T47D (cell line): ENCODE measurements at places on chromosomes 13 and 19.

- no peak for DNase-seq
Measured at GRCh38 chr19:4371247-4372164, 28.1 kb downstream of the MPND start.

DNA sequence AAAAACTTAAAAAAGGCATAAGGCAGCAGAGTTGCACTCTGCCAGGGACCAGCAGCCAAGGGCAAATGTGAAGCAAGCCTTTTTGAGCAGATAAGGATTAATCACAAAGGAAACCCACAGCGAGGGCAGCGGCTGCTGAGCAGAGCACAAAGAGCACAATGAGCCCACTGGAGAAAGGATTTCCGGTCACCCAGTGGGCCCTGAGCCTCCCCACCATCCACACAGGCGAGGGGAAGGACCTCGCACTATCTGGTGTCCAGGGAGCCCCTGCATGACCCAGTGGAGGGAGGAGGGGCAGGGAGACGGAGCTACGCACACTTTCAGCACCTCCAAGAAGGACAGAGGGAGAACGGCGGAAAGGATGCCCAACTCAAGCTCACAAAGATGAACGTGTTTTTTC lies 40.0 kb downstream of the COL4A1 start:
- DNase-seq, result no peak

GRCh38 chr19:18002347-18002850 lies 5.6 kb upstream of the ARRDC2 start:
- no peak for DNase-seq

DNA sequence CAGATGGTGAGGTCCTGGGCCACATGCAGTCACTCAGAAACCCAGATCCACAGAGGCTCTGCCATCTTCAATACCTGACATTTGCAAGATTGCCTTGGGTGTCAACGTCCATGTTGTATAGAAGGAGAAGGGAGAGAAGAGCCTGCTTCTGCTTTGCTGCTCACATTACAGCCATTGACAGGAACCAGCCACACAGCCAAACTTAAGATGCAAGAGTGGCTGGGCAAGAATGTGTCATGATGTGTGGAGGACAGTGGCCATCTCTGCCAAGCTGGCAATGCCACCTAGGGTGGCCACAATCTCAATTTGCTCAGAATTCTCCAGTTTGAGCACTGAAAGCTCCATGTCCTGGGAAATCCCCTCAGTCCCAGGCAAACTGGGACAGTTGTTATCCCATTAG lies 25.9 kb upstream of the SERPINE3 start:
- DNase-seq, result no peak

- DNase-seq, result no peak
Measured at GRCh38 chr13:82356667-82357410, 1525.4 kb downstream of the SLITRK1 start.

DNA sequence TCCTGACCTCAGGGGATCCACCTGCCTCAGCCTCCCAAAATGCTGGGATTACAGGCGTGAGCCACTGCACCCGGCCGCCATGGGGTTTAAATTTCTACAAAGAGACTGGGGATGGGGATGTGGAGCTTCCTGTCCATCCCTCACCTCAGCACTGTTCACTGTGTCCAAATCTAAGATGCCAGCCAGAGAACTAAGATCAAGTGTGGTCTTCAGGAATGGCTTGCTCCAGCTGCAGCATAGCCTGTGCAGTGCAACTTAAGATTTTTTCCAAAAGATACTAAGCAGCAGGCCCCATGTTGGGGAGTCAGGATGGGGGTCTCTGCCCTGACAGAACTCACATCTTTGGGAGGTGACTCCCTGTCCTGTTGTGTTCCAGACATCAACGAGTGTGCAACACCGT lies 9.3 kb downstream of the ADGRE5 start:
- no peak for DNase-seq

DNA sequence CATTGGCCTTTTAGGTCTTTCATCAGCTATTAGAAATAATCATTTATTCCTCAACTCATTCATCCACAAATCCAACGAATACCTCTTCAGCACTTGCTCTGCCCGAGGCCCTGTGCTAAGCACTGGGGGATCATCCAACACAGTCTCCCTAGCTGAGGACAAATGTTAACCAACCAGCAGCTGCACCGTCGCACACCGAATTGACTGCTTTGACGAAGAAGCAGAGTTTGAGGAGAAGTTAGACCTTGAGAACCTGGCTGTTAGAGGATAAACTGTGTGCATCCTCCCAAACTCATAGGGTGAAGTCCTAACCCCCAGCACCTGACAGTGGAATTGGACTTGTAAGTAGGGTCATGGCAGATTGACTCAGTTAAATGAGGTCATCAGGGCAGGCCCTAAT lies 170.9 kb downstream of the USP12 start:
- no peak for DNase-seq

DNA sequence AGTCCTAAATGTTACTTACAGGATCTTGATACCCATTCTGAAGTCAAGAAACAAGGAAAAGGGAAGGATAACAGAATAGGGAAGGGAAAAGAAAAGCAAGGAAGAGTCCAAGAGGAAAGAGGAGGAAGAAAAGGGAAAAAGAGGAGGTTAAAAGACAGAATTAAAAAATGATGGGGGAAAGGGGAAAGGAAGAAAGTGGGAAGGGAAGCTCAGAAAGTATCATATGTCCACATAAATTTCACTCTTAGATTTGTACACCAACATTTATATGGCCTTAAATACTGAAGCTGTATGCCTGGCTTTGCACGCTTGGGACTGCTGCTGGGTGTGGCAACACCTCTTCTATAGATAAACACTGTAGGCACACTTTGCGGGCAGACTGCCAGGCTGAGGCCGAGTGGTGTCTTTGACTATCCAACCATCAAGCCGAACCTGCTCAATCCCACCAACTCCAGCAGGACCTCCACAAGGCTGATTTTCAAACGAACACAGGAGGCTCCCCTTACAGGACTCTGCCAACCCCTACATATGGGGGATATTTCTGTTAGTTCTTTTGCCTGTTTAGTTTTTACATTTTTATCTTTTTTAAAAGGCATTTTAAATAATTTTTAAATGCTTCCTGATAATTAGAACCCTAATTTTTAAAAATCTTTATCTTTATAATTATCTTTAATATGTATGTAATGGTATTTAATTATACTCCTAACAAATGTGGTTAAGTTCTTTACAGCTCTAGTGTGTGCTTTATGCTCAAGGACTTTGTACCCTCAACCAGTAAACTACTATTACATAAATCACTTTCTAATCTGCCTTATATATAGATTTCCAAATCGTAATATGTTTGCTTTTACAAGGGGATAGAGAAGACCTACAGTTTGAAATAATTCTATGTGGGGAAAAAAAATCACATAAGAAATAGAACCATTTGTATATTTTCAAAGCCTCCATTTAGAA lies 154.2 kb downstream of the DIAPH3 start:
- no peak for DNase-seq

GRCh38 chr13:98976338-98976737 lies 1.5 kb downstream of the DOCK9 start:
- DNase-seq, result no peak

- no peak for DNase-seq
Measured at GRCh38 chr13:112895521-112896465, 73.2 kb upstream of the MCF2L start.

DNA sequence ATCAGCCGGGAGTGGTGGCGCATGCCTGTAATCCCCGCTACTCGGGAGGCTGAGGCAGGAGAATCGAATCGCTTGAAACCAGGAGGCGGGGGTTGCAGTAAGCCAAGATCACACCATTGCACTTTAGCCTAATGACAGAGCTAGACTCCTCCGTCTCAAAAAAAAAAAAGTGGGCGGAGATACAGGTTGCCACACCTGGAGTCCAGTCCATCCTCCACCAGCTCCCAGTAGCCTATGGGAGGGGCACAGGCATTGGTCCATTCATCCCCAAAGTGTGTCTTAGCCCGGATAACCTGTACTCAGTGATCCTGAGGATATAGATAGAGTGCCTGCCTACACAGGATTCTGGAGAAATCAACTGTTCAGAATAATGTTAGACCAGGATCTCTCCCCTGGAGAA lies 3.4 kb upstream of the DOT1L start:
- no peak for DNase-seq

GRCh38 chr13:112358156-112358555 lies 18.0 kb upstream of the SPACA7 start:
- no peak for DNase-seq

- DNase-seq, result no peak
Measured at GRCh38 chr13:99390601-99391000, 83.4 kb upstream of the GPR183 start.

GRCh38 chr13:41590122-41590521 lies 132.8 kb downstream of the RGCC start:
- no peak for DNase-seq

GRCh38 chr13:100089465-100090032 lies 656 bp downstream of the PCCA start:
- DNase-seq, result peak; percentile 64

- DNase-seq, result no peak
Measured at GRCh38 chr19:46927106-46927505, 66.3 kb downstream of the ARHGAP35 start.

- DNase-seq, result peak; percentile 67
Measured at GRCh38 chr19:1945899-1946298, 4.9 kb downstream of the CSNK1G2 start.

DNA sequence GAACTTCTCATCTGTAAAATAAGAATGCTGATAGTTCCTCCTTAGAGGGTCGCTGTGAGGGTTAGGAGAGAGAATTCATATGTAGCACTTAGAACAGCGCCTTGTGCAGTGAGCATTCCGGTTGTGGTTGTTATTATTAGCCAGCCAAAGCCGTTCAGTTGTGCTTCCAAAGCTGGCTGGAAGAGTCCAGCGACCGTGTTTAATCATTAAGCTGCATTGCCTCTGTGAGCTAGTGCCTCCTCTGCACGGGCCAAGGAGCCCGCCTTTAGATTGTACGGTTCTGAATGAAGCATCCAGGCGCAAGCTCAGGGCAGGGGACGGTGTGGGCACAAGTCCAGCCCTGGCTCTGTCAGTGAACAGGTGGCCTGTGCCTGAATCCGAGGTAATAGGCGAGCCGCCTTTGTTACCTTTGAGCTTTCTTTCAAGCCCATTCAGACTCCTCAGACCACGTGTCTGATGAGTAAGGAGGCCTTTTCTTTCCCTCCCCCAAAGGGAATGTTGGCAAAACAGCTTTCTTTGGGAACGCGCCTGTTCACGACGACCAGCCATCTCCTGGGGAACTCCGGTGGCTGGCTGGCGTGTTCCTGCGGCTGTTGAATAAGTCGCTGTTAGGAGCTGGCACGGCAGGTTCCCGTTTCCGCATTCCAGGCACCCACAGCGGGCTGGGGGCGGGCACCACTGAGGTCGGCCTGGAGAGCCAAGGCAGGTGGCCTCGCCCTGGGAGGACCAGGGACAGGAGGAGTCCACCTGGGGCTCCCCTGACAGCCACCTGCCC lies 25.1 kb downstream of the SIPA1L3 start:
- peak; percentile 95 for DNase-seq

GRCh38 chr13:94659598-94659946 lies 52.8 kb downstream of the SOX21 start:
- DNase-seq, result no peak

GRCh38 chr13:94395860-94396259 lies 83.6 kb downstream of the DCT start:
- DNase-seq, result no peak

DNA sequence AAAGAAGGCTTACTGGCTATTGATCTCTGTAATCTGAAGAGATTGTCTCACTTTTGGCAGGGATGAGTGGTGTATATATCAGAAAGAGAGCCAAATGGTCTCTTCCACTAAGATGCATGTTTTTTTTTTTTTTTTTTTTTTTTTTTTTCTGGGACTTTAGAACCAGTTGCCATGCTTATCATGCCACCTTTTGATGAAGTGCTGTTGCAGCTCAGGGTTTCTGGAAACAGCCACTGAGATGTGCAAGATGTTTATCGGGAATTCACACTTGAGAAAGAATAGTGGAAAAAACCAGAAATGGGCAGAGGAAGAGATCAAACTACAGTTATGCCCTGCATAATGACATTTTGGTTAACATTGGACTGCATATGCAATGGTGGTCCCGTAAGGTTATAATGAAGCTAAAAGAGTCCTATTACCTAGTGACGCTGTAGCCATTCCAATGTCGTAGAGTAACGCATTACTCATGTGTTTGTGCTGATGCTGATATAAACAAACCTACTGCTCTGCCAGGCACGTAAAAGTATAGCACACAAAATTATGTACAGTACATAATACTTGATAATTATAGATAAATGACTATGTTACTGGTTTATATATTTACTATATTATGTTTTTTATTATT lies 121.0 kb downstream of the KLF5 start:
- no peak for DNase-seq

- DNase-seq, result no peak
Measured at GRCh38 chr13:27252467-27252866, 1.1 kb downstream of the RPL21 start.

- no peak for DNase-seq
Measured at GRCh38 chr13:39957868-39958677, 302.6 kb downstream of the COG6 start.

DNA sequence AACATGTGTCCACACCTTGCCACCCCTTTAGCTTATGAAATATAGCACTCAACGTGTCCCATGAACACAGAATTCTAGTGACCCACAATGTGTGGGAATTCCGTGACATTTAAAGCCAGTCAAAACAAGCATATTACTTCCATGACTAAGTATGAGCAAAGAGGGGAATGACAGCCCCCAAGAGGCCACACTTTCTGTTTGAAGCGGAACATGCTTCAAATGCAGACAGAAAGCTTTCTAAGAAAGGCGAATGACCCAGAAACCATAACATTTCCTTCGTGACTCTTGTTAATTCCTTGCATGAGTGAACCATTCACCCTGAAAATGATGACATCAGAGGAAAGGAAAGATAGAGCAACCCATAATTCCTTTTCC lies 122.0 kb upstream of the FNDC3A start:
- DNase-seq, result no peak

DNA sequence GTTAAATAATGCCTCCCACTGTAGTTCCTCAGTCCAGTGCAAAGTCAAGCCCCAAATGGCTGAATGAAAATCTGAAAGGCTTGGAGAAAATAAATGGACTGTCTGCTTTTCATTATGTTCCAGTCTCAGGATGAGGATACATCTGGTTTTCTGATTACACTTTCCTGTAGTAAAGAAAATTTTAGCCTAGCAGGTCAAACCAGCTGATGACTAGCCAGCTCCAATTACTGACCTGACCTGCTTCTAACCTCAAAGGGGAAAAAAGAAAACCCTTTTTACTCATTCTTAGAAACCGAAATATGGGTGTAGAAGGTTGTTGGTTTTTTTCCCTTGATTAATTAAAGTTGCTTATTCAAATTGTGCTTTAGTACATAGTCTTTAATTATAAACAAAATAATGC lies 418.4 kb downstream of the EFNB2 start:
- peak; percentile 5 for DNase-seq

DNA sequence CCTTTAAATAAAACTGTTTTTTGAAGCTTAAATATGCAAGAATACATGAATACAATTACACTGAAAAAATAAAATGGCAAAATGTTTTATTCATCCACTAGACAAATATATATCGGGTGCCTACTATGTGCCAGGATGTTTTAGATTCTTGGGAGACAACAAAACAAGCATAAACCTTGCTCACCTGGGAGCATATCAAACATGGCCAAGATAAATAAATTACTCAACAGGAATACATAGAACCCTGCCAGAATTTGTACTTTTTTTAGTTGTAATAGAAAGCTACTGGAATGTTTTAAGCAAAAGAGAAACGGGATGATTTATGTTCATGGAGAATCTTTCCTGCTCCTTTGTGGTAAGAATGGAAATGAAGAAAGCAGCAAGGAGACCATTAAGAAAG lies 2358.5 kb upstream of the PCDH20 start:
- no peak for DNase-seq

GRCh38 chr19:18484992-18485391 lies 36.9 kb downstream of the ELL start:
- no peak for DNase-seq
